ENCODE measurements at places on chromosomes 4 and X. TPM values are rescaled to one million over a fixed set of nuclear protein-coding genes. Genes with fewer than 3 reads are reported as not detected.

CNKSR2 gene
- 1.5 TPM for total RNA-seq

CSAG3 gene
- total RNA-seq, result 41.6 TPM

CTAG1A gene
- not detected for total RNA-seq

RNF128 gene
- 0.17 TPM for total RNA-seq

CXCL5 gene
- not detected for total RNA-seq

OCIAD1 gene
- total RNA-seq, result 110 TPM

NR3C2 gene
- 0.96 TPM for total RNA-seq

DNA sequence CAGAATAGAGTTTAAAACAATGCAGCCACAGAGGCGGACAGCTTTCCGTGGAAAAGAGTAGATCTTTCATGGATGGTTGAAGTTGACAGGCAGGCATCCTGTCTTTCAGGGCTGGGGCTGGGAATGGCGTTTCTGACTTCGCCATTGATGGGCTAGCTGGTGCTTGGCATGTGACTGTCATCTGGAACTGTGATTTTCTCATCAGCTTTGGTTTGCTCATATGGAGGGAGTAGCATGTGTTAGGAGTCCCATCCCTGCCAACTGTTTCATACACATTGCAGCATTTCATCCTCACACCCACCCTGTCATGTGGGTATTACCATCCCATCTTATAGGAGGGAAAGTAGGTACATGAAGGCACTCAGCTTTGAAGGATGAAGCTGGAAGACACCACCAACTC lies 49.2 kb upstream of the STX18 start:
- DNase-seq, result no peak

DNA sequence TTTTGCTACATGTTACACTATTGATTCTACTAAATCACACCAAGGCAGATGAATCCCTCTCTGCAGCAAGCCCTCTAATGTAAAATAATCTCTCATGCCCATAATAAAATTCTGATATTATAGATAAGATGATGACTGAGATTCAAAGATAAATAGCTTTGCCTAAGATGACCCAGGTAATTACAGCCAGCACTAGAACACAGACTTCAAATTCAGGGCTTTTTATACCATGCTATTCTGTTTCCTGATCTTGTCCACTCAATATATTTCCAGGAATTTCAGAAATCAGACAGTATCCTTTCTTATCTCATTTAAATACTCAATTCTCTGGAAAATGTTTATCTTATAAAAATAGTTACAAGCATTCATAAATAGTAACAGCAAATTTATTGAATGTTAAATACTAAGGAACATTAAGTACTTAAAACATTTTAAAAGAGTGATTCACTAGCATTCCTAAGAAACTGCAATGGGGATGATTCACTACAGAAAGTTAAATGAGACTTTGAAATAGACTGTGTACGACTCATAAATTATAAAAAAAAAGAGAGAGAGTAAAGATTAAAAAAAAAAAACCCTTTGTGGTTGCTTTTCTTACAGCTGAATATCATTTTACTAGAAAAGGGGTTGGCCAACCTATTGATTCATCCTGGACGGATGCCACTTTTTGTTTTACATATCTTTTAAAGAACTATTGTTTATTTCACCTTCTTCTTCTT lies 45.8 kb upstream of the IL21 start:
- peak; percentile 5 for DNase-seq

- no peak for DNase-seq
These were observed 735.8 kb downstream of the RPA4 start for GRCh38 chrX:97619499-97619898.

GRCh38 chrX:119190831-119191230 lies 45.3 kb upstream of the PGRMC1 start:
- DNase-seq, result no peak

GRCh38 chr4:149161247-149161646 lies 654.4 kb downstream of the IQCM start:
- no peak for DNase-seq

GRCh38 chr4:174069848-174070330 lies 213.6 kb downstream of the FBXO8 start:
- no peak for DNase-seq

DNA sequence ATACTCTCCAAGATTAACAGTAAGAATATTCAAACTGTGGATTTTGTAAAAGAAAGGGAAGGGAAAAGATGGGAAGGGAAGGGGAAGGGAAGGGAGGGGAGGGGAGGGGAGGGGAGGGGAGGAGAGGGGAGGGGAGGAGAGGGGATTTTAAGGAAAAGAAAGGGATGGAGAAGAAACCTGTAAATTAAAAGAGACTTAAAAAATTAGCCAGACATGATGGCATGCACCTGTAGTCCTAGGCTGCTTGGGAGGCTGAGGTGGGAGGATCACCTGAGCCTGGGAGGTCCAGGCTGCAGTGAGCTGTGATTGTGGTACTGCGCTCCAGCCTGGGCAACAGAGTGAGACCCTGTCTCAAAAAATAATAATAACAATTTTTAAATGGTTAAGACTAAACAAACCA lies 83.7 kb downstream of the USP46 start:
- no peak for DNase-seq

DNA sequence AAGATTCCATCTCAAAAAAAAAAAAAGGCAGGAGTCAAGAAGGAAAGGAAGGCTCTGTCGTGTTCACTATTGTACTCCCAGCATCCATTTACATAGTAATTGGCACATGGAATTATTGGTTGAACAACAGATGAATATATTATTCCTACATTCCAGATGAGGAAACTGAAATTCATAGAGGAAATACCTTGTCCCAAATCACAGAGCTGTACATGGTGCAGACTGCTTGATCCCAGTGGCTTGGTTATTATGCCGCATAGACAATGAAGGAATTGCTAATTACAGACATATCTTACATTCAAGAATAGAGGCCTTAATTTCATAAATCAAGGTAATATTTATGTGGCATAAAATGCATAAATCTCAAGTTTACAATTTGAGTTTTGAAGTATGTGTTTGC lies 63.6 kb downstream of the LDB2 start:
- DNase-seq, result no peak

- no peak for DNase-seq
These were observed 515.7 kb downstream of the RPA4 start for GRCh38 chrX:97399400-97399799.

GRCh38 chrX:12360383-12360782 lies 222.1 kb downstream of the FRMPD4 start:
- no peak for DNase-seq

- no peak for DNase-seq
These were observed 128.4 kb downstream of the KLHL34 start for GRCh38 chrX:21529771-21530170.

- no peak for DNase-seq
These were observed 645.9 kb downstream of the PCDH7 start for GRCh38 chr4:31366041-31366440.

DNA sequence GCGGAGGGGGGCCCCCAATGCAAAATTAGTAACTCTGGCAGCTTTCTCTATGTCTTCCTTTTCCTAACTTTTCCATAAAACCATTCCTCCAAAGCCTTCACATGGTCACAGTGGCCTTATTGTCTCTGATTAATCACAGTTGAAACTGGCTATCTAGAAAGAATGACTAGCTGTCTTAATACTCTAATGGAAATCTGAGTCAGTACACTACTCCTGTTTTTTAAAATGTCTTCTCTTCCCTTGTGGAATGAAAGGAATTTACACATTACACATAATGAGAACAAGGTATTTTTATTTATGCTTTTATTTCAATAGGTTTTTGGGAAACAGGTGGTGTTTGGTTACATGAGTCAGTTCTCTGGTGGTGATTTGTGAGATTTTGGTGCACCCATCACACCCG lies 66.3 kb upstream of the PUDP start:
- DNase-seq, result no peak

- no peak for DNase-seq
These were observed 646.0 kb upstream of the PITX2 start for GRCh38 chr4:111268769-111269414.

DNA sequence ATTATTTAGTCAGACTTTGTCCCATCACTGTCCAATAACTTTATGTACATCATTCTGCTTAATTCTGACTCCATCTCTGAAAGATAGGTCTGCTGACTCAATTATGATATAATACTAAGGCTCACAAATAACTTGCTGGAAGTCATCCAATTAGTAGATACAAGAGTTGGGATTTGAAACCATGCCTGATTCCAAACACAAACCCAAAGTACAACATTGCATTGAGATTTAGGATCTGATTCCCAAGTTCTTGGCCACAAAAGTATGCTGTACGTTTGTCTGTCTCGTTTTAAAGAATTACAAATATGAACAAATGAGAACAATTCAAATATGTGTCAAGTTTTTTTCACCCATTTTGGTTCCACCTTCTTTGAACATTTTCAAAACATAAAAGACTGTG lies 108.8 kb downstream of the AMELX start:
- no peak for DNase-seq

DNA sequence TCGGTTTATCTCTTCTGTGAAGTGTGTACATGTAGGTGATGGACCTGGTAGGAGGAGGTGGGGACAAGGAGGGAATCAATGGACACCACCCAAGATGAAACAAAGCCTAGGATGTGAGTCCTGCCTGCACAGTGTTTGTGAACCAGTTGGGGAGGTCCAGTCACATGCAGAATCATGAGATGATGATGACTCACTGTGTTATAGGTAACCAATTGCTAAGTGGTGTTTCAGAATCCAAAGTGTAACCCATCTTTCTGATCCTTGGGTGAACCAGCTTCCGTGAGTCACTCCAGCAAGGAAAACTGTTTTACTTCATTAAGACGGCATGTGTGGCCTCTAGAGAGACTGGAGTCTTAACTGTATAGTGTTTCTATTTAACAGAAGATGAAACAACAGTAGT lies 57.9 kb upstream of the HPF1 start:
- peak; percentile 33 for DNase-seq

- no peak for DNase-seq
These were observed 250.0 kb upstream of the NDST3 start for GRCh38 chr4:117784266-117784665.

- DNase-seq, result no peak
These were observed 863.1 kb upstream of the FTHL17 start for GRCh38 chrX:31934842-31935370.
